H9 (cell line): ENCODE measurements at places on chromosomes 7 and 10.

DNA sequence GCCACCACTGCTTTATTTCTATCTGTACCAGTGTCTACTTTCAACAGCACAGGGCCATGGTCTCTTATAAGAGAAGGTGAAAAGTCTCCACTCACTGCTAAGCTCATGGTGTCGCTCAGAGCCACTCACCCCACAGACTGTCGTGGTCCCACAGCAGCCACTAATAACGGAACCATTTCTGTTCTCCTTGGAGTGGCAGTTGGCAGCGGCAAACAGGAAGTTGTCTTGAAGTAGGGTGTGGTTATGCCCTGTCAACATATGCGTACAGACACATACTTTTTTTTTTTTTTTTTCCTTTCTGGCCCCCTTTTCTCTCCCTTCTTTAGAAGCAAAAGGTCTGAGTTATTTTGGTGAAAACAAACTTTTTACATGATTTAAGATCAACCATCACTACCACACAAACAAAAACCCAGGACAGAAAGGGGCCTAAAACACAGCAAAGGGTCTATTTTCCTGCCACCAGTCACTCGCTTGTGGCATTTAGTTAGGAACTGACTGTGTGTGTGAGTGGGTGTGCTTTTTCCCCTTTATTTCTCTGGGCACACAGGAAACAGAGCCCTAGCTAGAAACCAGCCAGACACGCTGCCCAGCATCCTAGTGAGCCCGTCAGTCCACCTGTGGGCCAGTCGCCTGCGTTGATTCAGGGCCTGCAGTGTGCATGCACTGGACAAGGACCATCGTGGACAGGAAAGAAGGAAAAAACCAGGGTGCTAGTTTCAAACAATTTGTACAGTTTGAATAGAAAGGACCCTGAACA, 96.7 kb upstream of the EFCAB10 start:
- DNase-seq, result no peak

DNA sequence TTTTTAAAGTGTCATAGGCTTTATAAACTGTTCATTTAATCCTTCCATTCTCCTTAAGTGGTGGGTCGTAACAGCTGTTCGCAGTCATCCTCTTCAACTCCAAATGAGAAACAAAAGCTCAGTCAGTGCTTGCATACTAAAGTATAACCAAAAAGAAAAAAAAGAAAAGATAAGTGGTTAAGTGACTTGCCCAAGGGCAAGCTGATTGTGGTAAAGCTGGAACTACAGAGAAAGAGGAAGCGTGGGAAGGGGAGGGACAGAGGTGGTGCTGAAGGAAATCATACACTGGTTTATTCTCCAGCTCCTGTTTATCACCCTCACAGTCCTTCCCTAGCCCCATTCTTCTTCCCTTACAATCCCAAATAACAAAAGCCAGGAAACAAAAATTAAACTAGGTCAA, 29.6 kb downstream of the IDE start:
- no peak for DNase-seq

GRCh38 chr7:81298951-81299666, 380.3 kb upstream of the SEMA3C start:
- no peak for DNase-seq

DNA sequence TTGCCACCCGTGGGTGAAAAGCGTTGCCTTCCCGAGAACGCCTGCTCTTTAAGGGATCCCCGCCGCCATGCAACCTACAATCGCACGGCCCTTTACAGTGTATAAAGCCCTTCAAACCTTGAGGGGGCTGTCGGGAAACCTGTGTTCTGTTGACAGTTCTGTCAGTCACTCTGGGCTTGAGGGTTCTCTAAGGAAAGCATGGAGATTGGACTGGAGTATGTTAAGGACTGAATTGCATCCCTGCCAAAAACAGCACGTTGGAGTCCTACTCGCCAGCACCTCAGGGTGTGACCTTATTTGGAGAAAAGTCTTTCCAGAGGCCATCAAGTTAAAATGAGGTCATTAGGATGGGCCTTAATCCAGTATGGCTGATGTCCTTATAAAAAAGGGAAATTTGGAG, 70.6 kb downstream of the PFKFB3 start:
- no peak for DNase-seq
